CD4-positive, CD25-positive, alpha-beta regulatory T cell (primary cell): ENCODE measurements at places on chromosomes 3 and 15.

- no peak for DNase-seq
Measured at GRCh38 chr3:57779666-57780065, 23.6 kb downstream of the SLMAP start.

DNA sequence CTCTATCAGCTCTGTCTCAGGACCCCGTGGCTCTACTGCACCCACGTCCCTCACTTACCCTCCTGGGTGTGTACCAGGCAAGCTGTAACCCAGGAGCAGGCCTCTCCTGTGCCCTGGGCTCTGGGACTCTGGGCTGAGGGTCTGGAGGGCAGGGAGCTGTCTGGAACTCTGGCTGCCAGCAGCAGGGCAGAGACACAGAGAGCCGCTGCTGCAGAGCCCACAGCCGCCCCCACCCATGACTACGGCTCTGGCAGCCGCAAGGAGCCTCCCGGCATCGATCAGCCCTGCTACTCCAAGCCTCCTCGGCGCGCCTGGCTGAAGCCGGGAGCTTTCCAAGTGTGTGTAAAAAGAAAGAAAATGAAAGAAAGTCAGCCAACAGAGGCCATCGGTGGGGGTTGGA is 103.7 kb upstream of the ATP2B2 start:
- DNase-seq, result no peak

GRCh38 chr15:48577469-48577868 is 68.0 kb downstream of the FBN1 start:
- DNase-seq, result no peak

DNA sequence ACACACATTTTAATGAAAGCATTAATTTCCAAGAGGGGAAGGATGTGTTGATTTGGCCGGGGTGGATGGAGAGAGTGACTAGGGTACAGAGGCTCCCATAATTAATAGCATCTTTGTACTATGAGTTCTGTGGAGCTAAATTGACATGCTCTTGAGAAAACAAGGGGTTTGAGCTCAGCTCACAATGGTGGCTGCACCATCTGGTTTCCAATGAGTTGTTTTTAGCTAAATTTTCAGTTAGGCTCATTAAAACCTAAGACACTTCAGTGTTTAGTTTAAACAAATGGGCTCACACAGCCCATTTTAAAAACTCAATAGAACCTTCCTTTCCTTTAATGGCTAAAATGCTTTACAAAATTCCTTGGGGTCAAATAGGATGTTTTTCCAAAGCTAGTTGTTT is 199.7 kb downstream of the TNIK start:
- no peak for DNase-seq

DNA sequence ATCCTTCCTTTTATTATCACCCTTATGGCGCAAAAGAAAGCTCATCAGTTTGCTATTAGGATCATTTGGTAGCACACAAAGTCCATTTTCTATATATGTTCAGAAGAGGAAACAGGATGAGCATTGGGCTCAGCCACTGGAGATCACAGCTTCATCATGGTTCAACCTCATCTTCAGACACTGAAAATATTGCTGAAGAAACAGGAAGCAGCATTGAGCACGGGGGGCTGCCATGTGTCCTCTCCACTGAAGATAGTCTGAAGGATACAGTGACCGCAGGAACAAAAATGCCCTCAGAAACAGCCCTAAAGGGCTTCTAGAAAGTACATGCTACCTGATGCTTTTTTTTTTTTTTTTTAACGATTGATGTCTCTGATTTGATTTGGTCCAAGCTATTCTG is 835.3 kb upstream of the CFAP20DC start:
- DNase-seq, result no peak

GRCh38 chr3:195849322-195850074 is 37.8 kb upstream of the MUC4 start:
- peak; percentile 41 for DNase-seq

DNA sequence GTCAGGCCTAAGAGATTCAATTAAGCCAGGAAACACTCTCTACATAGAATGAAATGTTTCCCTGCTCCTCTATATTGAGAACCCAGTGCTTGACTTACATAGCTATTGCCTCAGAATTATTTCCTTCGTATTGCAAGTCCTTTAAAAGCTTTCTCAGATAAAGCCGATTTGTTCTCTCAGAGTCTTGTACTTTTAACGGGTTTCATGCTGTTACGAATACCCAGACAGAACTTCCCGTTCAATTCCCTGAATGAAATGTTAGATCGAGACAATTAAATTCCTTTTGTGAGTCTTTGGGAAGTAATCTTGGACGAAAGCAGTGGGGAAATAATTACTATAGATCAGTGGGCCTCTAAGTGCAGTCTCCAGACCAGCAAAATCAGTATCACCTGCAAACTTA is 102.8 kb upstream of the CHL1 start:
- DNase-seq, result no peak

DNA sequence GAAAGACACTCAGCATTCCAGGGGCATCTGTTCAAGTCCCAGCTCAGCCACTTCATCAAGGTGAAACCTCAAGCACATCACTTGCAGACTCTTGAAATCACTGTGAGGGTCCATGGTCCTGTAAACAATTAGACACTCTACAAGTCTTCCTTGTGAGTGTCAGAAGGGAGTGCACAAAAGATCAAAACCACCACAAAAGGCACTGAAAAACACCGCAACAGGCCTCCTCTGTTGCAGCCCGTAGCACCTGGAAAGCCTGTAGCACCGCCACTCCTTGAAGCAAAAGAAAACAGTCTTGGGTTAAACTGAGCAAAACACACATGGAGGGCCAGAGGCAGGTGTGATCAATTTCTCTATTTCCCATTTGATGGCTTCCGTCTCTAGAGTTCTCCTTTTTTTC is 63.8 kb upstream of the SNRK start:
- DNase-seq, result peak; percentile 30

GRCh38 chr3:60363817-60364216 is 887.4 kb downstream of the FHIT start:
- peak; percentile 37 for DNase-seq

- DNase-seq, result no peak
Measured at GRCh38 chr15:69546182-69546581, 93.6 kb downstream of the RPLP1 start.

DNA sequence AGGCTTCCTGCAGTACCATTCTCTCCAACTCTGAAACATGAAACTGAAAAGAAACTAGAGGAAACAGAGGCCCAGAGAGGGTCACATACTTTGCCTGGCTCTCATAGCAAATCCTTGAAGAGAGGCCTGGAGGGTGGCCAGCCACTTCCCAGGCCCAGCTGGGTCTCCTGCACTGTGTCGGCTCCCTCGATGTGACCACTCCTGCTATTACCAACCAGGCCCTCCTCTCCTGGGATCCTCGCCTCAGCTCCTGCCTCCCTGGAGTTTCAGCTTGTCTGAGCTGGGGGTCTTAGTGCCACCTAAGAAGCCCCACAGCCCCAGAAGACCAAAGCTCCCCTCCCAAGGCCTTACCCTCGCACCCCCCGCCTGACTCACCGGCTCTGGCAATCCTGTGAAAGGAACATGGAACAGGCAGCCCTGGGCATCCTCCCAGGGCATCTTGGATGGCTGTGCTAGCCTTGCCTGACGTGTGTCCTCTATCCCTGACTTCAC is 4.6 kb downstream of the LOXL1 start:
- DNase-seq, result no peak

GRCh38 chr3:177361081-177361938 is 164.0 kb upstream of the TBL1XR1 start:
- DNase-seq, result peak; percentile 19

DNA sequence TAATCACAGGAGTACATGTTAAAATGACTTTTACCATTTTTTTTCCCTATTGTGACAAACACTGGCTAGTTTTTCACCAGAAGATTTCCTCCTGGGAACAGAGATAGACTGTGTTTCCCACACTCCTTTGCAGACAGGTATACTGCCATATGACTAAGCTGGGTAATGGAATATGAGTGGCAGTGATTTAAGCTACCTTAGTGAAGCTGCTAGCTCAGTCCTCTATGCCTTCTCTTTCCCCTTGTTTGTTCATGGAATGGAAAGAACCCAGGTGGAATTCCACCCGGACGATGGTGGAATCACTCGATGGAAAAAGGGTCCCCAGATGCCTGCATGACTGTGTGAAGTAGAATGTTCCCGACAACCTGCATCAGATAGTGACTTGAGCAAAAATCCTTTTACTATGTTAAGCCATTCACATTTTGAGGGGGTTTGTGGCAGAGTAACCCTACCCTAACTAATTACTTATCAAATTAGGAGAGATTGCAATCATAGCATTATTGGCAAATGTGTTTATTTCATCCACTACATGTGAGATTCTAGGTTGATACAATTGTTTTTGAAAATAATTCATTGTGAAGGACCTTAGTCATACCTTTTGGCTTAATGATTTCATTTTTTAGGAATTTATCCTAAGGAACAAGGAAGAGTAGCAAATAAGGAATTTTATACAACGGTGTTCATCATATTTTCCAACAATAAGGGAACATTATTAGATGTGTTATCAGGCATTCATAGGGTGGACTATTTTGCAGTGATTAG is 16.5 kb downstream of the THSD4 start:
- DNase-seq, result no peak

DNA sequence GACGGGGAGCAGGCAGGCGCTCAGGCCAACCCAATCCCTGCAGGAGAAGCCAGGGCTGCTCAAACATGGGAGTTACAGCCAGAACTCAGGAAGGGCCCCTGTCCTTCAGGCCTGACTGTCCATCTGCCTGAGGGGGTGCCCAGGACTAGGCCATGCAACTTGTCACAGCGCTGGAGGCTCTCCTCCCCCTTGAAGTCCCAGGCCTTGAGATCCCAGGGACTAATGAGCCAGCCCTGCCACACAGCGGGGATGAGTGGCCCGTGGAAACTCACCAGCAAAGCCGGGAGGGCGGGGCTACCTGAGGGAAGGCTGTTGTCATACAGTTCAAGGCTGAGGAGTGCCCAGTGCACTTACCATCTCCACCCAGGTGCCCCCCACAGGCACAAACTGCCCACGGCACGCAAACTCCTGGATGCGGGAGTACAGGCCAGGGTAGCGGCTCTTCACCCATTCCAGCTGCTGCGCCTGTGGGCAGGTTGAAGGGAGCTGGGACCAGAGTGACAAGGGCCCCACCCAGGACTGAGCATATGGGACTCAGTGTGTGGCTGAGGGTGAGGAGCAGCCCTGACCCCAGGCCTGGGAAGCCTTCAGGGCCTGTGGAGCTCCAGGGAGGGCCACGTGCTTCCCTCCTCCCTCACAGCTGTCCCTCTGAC is 6.3 kb downstream of the MAN2C1 start:
- no peak for DNase-seq

DNA sequence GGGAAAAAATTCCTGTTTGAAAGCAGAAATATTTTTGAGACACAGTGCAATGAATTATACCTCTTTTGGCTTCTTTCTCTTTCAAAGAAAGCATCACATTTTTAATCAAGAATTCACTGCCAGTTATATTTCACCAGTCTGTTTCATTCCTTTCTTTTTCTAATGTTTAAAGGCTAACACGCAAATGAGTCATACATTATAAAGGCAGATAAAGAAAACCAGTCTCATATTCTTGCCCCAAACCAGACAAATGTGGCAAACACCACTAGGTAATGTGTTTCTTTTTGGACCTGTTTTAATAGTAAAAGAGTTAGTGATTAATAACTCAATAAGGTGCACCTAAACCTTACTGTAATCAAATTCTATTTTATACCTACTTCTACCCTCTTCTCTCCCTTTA is 83.8 kb downstream of the PLOD2 start:
- no peak for DNase-seq

GRCh38 chr3:122966045-122966444 is 61.5 kb downstream of the SEMA5B start:
- no peak for DNase-seq

GRCh38 chr3:175777495-175777894 is 918.4 kb downstream of the NAALADL2 start:
- no peak for DNase-seq

DNA sequence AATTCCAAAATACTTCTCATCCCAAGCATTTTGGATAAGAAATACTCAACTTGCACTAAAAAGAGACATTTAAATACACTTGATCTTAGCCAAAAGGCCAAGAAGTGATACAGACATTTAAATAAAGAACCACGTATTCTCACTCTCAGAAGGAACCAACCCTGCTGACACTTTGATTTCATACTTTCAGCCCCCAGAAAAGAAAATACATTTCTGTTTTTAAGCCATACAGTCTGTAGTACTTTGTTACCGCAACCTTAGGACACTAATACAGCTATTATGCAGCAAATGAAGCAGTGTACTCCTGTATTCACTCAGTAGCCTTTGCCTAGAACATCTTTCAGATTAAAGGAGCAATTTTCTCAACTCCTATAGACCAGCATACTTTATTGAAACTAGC is 86.7 kb downstream of the TBC1D5 start:
- DNase-seq, result no peak

- DNase-seq, result no peak
Measured at GRCh38 chr3:197528190-197528589, 27.6 kb downstream of the BDH1 start.

DNA sequence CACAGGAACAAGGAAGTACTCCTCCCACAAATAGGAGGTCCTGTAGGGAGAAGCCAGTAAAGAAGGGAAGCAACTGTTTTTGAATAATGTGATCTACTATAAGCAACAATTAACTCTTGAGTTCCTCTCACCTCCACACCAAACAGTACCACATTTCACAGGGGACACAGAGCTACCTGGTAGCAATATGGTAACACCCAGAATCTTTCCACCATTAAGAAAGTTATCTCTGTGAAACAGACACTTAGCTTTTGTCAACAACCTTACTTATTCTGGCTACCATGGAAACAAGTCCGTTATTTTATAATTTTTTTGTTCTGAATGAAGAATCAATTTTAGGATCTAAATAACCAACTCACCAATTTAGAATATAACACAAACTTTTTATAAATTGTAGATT is 49.5 kb downstream of the TBL1XR1 start:
- DNase-seq, result no peak

GRCh38 chr3:125381743-125382142 is 6.6 kb upstream of the ZNF148 start:
- peak; percentile 67 for DNase-seq

- no peak for DNase-seq
Measured at GRCh38 chr3:59056706-59057105, 6.9 kb upstream of the CFAP20DC start.

GRCh38 chr3:150411546-150411945 is 3.4 kb downstream of the TSC22D2 start:
- DNase-seq, result no peak

DNA sequence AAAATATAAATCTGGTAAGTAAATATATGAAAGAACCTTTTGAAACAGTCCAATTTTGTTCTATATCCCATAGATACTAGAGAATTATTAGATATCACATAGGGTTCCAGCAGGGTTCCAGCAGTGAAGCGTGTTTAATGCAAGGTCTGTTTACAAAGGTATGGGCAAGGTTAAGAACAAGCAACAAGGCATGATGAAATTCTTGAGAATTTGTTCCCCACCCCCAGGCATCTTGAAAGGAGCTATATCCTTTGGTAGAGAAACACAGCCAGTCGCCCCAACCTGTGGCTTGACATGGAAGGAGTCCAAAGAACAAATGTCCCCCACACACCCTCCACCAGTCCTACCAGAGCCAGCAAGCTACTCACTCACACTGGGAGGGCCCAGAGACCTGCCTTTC is 18.6 kb upstream of the FNDC3B start:
- DNase-seq, result no peak

- DNase-seq, result no peak
Measured at GRCh38 chr15:86714241-86714640, 634.6 kb downstream of the AGBL1 start.

- no peak for DNase-seq
Measured at GRCh38 chr3:124174476-124174875, 182.6 kb upstream of the ROPN1 start.

- no peak for DNase-seq
Measured at GRCh38 chr15:77506311-77507142, 85.8 kb downstream of the HMG20A start.
